ENCODE measurements at places on chromosomes 5 and 9. TPM values are rescaled to one million over a fixed set of nuclear protein-coding genes. Genes with fewer than 3 reads are reported as not detected.

FOXD4 gene
- 0.22 TPM for total RNA-seq

PPP3R2 gene
- total RNA-seq: not detected

MIER3 gene
- 21.1 TPM for total RNA-seq

OGN gene
- total RNA-seq: not detected

BARHL1 gene
- total RNA-seq: not detected

PCDHA9 gene
- total RNA-seq: not detected

DMRTA1 gene
- 0.10 TPM for total RNA-seq

GMCL2 gene
- total RNA-seq: not detected

CCDC192 gene
- total RNA-seq: not detected

NEUROG1 gene
- not detected for total RNA-seq

GABBR2 gene
- total RNA-seq: not detected

CDKN2B gene
- total RNA-seq: 1.6 TPM

IFNE gene
- total RNA-seq: not detected

RAI14 gene
- 0.32 TPM for total RNA-seq

TAS2R1 gene
- total RNA-seq: not detected

NDUFAF2 gene
- 7.0 TPM for total RNA-seq

PFN3 gene
- not detected for total RNA-seq

ACTBL2 gene
- not detected for total RNA-seq

CDH12 gene
- total RNA-seq: not detected

TNC gene
- total RNA-seq: not detected

PCDHGA11 gene
- 0.16 TPM for total RNA-seq

REEP2 gene
- total RNA-seq: 0.94 TPM

PCDHB3 gene
- total RNA-seq: not detected

ADAMTS6 gene
- total RNA-seq: 4.5 TPM

KLHL3 gene
- total RNA-seq: 26.6 TPM

GRXCR2 gene
- not detected for total RNA-seq

SAXO1 gene
- total RNA-seq: not detected

PCDHGB3 gene
- 0.34 TPM for total RNA-seq

PRRT1B gene
- total RNA-seq: not detected

PCAT7 gene
- total RNA-seq: not detected

OTULINL gene
- 23.8 TPM for total RNA-seq

IL13 gene
- 0.51 TPM for total RNA-seq

TLR4 gene
- 1.0 TPM for total RNA-seq

MRPS30 gene
- 31.1 TPM for total RNA-seq

FRRS1L gene
- not detected for total RNA-seq

SPINK4 gene
- not detected for total RNA-seq

CERCAM gene
- total RNA-seq: 0.66 TPM

CACFD1 gene
- 2.3 TPM for total RNA-seq

ZNF483 gene
- total RNA-seq: 16.0 TPM

CARD9 gene
- total RNA-seq: 1.1 TPM

NUDT12 gene
- total RNA-seq: 0.56 TPM

PCDHGA9 gene
- total RNA-seq: 0.18 TPM

NOL6 gene
- 34.0 TPM for total RNA-seq

GLDC gene
- total RNA-seq: 2.0 TPM

FCN2 gene
- total RNA-seq: not detected

KIF12 gene
- not detected for total RNA-seq

CNTFR gene
- total RNA-seq: not detected

PCDHB10 gene
- not detected for total RNA-seq

ZNF883 gene
- total RNA-seq: 2.1 TPM

RABGAP1 gene
- 45.0 TPM for total RNA-seq
